ENCODE measurements at places on chromosomes 1 and 21.

- DNase-seq = no peak
Observed at GRCh38 chr21:41149199-41149598, 18.8 kb upstream of the BACE2 start.

DNA sequence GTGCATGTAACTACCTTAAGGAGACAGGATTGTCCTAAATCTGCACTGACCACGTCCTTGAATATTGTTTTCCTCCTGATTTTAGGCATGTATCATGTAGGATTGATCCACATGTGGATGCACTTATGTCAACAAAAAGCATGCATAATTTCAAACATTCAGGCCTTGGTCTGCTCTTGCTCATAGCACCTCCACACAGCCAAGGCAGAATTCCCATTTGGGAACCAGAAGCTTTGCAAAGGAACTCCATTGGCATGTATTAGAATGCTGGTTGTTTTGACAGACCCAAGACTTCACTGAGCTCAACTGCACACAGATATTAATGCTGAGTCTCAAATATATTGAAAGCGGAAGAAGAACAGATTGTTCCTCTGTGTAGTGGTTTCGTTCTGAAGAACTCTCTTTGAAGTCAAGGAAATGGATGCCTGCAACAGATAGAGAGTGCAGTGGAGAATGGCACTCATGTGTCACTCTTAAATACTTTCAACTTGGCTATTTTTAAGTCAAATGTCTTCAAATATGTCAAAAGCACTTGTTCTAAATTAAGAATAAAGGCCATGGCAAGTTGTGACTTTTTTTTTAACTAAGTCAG, 387.6 kb downstream of the LTN1 start:
- peak; percentile 48 for DNase-seq

GRCh38 chr1:186559601-186560116, 98.7 kb upstream of the PDC start:
- DNase-seq = no peak

GRCh38 chr1:2974701-2975301, 46.5 kb upstream of the ACTRT2 start:
- no peak for DNase-seq

DNA sequence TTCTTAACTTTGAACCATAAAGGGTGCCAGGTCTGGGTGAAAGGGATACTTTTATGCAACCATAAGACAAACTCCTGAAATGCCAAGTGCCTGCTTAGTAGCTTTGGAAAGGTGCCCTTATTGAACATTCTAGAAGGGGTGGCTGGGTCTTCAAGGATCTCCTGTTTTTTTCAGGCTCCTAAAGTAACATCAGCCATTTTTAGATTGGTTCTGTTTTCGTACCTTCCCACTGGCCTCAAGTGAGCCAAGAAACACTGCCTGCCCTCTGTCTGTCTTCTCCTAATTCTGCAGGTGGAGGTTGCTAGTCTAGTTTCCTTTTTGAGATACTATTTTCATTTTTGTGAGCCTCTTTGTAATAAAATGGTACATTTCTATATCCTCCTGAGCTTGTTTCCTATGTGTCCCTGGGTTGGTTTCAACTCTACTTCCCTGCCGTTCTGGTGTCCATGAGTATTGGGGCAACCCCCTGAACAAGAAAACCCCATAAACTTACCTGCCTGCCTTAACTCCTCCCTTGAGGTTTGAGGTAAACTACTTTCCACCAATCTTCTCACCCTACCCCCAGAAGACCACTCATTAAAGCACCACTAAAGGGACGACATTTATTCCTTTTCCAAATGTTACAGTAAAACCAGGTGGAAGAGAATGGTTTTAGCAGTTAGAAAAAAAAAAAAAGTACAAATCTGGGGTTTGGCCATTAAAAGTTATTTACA, 2.6 kb downstream of the MARCKSL1 start:
- DNase-seq = no peak

GRCh38 chr1:3984586-3984985, 84.5 kb upstream of the C1orf174 start:
- DNase-seq = no peak

- DNase-seq = no peak
Observed at GRCh38 chr1:232982238-232982944, 32.0 kb downstream of the NTPCR start.

- no peak for DNase-seq
Observed at GRCh38 chr1:235075777-235076308, 52.8 kb downstream of the TOMM20 start.

GRCh38 chr1:109391157-109391556, 6.6 kb downstream of the SORT1 start:
- DNase-seq = no peak

GRCh38 chr1:234474375-234474774, 4.6 kb downstream of the TARBP1 start:
- no peak for DNase-seq

- no peak for DNase-seq
Observed at GRCh38 chr21:28454564-28455252, 538.0 kb downstream of the LTN1 start.

DNA sequence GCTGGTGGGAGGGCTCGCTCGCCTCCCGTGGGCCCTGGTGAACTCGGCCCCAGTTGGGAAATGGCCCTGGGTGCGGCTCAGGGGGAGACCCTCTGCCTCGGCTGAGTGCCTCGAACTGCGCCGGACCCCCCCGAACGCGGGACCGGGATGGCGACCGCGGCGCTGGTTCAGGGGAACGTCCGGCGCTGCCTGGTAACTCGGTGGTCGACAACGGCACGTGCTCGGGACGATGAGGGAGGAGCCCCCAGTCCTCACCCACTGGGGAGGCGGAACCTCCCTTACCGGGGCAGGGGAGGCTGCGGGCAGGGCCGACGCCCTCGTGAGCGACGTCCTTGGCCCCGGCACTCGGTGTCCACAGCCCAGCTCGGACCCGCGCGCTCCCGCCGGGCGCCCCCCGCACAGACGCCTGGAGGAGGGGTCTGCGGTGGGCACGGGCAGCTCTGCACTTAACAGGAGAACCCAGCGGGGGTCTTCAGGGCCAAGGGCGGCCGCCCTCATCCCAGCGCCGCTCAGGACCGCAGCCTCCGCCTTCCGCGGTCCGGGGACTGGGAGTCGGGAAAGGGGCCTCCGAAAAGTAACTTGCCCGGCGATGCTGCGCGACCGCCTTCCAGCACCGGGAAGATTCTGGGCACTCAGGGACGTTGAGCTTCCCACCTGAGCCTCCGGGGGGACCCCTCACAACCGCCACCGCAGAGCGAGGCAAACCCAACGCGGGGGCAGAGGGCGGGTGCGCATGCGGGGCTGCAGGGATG, 1.7 kb downstream of the HES4 start:
- no peak for DNase-seq

GRCh38 chr1:91700771-91701471, 185.0 kb downstream of the TGFBR3 start:
- no peak for DNase-seq

- DNase-seq = peak; percentile 78
Observed at GRCh38 chr1:221708076-221708571, 33.8 kb downstream of the DUSP10 start.

DNA sequence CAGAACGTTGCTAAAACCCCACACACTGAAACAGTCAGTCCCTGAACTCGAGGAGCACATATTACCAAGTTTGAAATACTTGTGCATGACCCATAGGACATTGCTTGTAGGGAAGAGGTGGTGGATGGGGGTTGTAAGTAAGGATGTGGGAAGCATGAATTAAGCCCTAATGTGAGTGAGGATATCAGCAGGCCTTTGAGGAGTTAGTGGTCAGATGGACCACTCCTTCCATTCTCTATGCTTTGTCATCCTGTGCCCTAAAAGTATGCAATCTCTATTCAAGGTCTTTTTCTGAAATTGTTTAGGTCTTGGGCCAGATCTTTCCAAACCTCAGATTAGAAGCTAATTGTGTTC, 70.9 kb upstream of the SAMSN1 start:
- no peak for DNase-seq

DNA sequence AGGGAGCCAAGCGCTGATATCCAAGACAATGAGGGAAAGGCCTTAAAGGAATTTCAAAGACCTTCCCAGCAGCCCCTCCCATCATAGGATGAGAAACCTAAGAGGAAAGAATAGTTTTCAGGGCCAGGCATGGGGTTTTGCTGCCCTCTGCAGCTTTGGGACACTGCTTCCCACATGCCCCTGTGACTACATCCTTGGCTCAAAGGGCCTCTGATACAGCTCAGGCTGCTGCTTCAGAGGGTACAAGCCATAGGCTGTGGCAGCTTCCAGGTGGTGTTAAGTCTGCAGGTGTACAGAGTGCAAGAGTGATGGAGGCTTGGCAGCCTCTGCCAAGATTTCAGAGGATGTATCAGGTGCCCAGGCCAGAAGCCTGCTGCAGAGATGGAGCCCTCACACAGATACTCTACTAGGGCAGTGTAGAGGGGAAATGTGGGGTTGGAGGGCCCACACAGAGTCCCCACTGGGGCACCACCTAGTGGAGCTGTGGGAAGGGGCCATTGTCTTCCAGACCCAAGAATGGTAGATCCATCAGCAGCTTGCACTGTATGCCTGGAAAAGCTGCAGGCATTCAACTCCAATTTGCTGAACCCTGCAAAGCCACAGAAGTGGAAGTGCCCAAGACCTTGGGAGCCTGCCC, 125.8 kb downstream of the SLC45A1 start:
- DNase-seq = no peak

DNA sequence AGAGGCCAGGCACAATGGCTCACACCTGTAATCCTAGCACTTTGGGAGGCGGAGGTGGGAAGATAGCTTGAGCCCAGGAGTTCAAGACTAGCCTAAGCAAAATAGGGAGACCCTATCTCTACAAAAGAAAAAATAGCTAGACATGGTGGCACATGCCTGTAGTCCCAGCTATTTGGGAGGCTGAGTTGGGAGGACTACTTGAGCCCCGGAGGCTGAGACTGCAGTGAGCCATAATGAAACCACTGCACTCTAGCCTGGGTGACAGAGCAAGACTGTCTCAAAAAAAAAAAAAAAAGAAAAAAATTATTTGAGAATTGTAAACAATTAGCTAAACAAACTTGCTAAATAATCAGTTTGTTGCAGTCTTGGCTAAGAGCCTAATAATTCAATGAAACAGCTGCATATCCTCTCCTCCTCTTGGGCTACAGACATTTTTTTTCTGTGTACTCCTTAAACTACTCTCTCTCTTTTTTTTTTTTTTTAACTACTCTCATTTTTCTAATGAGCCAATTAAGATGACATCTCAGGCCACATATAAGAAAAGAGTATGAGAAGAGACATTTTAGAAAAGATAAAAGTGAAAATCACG, 10.5 kb upstream of the DNAJB4 start:
- DNase-seq = no peak

DNA sequence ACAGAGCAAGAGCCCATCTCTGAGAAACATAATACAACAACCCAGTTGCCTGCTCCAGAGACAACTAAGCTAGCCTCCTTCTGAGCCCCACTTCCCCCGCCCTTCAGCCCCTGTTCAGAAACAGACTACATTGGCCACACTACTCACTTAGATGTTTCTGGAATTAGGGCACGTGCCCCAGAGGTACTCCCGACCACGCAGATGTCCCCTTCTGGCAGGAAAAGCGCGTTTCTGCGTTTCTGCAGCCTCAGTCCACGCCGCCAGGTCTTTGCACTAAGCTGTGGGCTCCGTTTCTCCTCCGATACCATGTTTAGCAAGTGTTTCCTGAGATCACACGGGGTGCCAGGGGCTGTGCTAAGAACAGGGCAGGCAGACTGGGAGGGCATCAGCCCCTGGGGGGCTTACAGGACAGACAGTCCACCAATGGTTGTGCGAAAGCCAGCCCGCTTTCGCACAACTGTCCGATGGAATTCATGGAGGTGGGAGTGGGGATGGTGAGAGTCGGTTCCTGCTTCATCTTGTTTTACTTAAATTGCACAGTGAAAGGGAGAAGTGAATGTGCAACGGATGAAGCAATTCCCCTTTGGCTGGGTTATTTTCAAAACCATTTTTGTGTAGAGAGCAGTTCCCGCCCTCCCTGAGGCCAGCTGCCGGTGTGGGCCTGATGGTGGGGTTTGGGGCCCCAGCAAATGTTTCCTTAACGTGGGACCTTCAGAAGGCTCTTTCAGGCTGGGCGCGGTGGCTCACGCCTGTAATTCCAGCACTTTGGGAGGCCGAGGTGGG, 2.7 kb downstream of the PIK3CD start:
- DNase-seq = peak; percentile 23

GRCh38 chr1:106619080-106619826, 437.2 kb upstream of the PRMT6 start:
- no peak for DNase-seq

DNA sequence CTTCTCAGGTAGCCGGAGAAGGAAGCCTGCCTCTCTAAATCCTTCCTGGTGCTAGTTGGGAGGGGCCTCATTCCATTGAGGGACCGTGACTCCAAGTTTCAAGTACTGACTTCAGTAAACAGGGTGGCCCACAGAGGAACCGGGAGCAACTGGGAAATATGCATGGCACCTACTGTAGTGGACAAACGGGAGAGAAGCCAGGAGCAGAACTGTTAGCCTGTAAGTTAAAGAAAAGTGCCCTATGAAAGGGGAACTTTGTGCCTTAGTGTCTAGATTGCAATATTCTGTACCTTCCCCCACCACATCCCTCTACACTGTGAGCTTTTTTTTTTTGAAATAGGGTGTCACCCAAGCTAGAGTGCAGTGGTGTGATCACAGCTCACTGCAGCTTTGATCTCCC, 33.2 kb upstream of the KANK4 start:
- no peak for DNase-seq

DNA sequence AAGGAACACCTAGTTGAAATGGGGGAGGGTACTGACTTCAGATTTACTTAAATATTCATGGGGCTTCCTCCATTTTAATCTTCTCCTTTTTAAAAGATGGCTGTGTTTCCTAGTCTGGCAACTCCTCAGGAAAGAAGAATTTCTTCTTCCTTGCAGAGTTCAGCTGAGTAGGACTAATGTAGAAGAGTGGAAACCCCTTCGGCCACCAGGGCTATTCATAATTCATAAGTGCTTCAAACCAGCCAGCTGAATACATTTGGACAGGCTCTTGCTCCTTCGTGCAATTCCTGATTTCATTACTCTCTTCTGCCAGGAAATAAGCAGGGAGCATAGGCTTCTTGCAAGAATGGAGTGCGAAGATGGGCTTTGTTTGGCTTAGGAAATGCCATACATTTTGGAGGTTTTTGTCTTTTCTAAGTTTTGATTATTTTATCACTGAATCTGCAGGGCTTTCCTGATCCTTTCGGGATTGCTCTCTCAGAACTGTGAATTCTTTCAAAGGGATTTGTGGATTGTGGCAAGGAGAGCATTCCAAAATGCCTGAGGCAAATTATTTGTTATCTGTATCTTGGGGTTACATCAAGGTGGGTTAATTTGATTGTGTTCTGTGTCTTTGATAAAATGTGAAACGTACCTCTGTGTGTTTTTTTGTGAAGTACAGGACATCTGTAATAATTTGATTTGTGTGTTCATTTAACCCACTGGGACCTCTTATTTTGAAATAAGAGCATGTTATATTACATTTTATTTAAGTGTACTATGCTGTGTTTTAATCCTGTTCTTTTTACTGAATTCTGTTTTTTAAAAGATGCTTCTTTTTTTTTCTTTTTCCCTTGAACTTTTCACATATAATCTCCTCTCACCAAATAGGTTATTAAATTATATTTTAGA, 179.4 kb upstream of the SGIP1 start:
- DNase-seq = no peak

DNA sequence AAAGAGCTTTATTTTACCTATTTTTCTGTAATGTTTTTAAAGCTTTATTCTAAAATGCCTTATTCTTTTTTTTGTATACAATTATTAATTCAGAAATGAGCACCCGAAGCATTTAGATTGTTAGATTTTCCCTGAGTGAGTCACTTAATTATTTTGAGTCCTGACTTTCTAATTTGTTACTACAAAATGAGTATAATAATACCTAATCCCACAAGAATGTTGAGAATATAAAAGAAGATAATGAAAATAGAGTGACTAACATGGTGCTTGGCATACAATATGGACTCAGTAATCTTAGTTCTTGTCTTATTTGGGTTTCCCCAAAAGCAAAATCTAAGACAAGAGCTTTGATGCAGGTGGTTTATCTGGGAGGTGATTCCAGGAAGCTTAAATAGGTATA, 142.2 kb downstream of the LHX8 start:
- DNase-seq = no peak

Measured in CD4-positive, alpha-beta T cell treated with Interleukin-10 for 1 hour (primary cell).